ENCODE measurements at places on chromosomes 1 and 21. TPM values are rescaled to one million over a fixed set of nuclear protein-coding genes. Genes with fewer than 3 reads are reported as not detected.

Gene PCP4
- 3.7 TPM for total RNA-seq

Gene AHCTF1
- total RNA-seq = 25.7 TPM

GRCh38 chr1:232621050-232621449, 8.9 kb downstream of the SIPA1L2 start:
- no peak for DNase-seq

- DNase-seq = no peak
These were observed 29.0 kb downstream of the GRHL3 start for GRCh38 chr1:24348196-24348595.

DNA sequence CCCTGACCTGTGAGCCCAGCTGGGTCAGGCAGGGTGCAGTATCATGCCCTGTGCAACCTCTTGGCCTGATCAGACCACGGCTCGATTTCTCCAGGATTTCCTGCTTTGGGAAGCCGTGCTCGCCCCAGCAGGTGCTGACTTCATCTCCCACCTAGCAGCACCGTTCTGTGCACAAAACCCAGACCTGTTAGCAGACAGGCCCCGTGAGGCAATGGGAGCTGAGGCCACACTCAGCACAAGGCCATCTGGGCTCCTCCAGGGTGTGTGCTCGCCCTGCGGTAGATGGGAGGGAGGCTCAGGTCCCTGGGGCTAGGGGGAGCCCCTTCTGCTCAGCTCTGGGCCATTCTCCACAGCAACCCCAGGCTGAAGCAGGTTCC, 29.6 kb downstream of the SLC19A1 start:
- no peak for DNase-seq

DNA sequence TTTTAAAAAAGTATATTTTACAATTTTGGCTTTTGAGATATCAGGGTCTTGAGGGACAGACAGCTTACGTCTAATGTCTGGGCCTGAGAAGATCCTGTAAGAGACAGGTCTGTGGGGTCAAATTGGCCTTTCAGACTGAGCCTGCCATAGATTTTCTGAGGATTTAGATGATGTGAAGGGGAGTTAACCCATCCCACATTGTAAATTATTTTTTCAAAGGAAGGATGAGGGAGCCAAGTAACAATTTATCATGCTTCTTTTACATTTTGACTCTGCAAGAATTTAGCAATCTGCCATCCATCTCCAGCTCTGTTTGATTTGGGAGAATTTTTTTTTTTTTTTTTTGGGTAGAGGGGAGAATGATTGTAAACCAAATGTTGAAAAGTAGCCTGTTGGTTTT, 160.9 kb downstream of the ROR1 start:
- DNase-seq = no peak

DNA sequence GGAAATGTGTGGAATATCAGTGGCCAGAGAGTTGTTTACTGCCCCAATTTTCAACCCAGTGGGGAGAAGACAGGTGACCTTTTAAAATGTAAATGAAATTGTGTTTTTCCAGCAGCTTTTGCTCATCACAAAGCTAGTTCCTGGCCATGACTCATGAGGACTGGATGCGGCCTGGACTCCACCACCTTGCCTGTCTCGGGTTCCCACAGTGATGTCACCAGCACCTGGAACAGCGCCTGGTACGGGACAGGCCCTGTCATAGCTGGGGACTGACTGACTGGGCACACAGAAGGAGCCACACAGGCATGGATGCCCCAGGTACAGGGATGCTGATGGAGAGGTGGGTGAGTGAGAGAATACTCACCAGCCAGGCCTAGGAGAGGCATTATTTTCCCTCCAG, 277.1 kb downstream of the AJAP1 start:
- no peak for DNase-seq

GRCh38 chr1:157277913-157278312, 139.7 kb upstream of the ETV3 start:
- no peak for DNase-seq

DNA sequence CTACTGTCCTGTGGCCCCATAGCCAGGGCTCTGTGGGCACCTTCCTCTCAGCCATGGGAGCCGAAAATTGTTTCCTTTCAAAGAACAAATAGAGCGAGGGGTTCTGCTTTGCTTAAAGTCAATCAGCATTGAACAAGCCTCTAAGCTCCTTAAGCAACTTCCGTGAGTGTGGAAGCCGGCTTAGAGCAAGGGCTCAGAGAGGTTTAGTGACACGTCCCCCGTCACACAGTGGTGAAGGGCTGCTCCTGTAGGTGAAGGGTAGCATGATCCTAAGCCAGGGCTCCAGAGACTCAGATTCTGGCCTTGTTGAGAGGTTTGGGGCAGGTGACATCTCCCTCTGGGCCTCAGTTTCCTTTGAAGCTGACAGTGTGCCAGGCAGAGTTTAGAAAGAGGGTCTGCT, 94.0 kb upstream of the WNT4 start:
- no peak for DNase-seq

DNA sequence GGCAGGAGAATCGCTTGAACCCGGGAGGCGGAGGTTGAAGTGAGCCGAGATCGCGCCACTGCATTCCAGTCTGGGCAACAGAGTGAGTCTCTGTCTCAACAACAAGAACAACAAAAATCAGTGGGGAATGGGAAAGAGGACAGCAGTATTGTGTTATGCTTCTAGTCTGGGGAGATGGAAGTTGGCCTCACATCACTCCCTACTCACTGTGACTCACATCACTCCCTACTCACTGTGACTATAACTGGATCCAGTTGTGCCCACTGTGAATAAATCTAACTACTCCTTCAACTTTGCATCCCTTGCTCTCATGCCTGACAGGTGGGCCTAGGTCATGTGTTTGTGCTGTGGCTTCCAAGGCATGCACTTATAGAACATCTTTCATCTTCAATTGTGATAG, 285.4 kb upstream of the USP24 start:
- no peak for DNase-seq

All from mucosa of gallbladder (tissue), 1 donor.